ENCODE measurements at places on chromosomes 4 and X.
A peak's percentile ranks its signal among the peaks of the same experiment; 100 is the strongest.

GRCh38 chr4:56197387-56197786 lies 189.9 kb downstream of the AASDH start:
- DNase-seq = peak; percentile 39

- DNase-seq = peak; percentile 79
Observed at GRCh38 chr4:87007528-87008446, 73.0 kb downstream of the AFF1 start.

GRCh38 chr4:2927696-2928075 lies 35.5 kb downstream of the NOP14 start:
- no peak for DNase-seq

GRCh38 chr4:184287697-184288255 lies 70.1 kb upstream of the ENPP6 start:
- DNase-seq = peak; percentile 38

DNA sequence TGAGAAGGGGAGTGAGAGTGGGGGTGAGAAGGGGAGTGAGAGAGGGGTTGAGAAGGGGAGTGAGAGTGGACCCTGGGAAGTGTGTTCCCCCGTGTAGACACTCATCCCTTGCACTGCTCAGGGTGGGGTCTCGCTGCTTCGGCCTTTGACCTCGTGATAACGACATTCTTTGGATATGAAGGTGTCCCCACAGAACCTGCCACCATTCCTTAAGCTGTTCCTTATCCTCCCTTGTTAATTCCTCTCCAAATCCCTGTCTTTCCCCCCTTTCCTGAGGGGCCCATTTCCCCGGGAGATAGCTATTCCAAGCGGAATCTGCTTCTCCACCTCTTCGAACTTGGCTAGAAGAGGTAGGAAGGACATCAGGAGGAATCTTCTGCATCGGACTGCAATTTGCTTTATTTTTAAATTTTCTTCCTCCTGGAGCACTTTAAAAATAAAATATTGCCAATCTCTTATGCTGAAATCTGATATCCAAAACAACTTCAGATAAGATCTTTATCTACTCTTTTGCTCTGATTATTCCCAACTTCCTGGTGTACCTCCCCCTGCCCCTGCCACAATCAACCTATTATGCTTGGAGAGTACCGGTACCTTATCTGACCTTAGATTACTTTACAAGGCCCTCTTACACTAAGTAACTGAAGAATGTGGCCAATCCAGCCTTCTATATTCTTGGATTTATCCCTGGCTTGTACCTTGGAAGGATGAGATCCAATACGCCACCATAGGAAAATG lies 15.6 kb downstream of the TRIML1 start:
- DNase-seq = no peak

GRCh38 chrX:44456685-44457084 lies 86.0 kb downstream of the FUNDC1 start:
- DNase-seq = no peak

- peak; percentile 67 for DNase-seq
Observed at GRCh38 chrX:44874420-44875184, 1.6 kb downstream of the KDM6A start.

DNA sequence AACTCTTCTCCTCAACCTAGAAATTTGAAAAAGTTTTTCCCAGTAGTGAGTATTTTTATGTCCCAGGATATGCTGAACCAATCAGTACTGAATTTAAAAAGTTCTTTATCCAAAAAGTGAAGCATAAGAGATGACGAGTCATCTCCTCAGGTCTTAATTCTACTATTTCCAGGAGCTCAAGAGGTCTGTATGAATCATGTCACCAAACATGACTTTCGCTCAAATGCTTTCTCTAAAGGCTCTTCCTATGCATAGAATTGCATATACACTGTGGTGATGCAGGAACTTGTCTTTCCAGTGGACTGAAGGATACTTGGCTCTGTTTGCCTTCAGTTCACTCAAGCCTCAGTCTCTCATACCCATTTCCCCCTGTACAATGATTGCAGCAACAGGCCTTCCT lies 36.1 kb downstream of the ZNF41 start:
- DNase-seq = no peak

GRCh38 chr4:112327965-112328733 lies 31.0 kb downstream of the ALPK1 start:
- peak; percentile 70 for DNase-seq

DNA sequence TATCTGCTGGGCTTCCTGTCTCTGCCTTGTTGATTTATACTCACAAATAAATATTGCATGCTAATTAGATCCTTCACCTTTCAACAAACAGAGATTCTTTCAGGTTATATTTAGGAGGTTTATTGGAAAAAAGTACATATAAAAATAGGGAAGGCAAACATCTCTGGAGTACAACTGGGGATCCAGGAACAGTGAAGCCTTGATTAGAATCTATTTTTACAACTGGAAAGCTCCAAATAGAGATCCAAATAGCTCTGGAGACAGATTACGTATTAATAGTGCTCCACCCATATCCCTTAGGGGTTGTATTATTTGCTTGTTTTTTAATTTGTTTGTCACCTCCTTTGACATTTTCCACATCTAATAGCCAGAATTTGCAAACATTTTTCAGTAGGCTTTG lies 46.9 kb upstream of the MAP9 start:
- DNase-seq = no peak

GRCh38 chr4:168618577-168619265 lies 121.9 kb downstream of the PALLD start:
- DNase-seq = no peak

DNA sequence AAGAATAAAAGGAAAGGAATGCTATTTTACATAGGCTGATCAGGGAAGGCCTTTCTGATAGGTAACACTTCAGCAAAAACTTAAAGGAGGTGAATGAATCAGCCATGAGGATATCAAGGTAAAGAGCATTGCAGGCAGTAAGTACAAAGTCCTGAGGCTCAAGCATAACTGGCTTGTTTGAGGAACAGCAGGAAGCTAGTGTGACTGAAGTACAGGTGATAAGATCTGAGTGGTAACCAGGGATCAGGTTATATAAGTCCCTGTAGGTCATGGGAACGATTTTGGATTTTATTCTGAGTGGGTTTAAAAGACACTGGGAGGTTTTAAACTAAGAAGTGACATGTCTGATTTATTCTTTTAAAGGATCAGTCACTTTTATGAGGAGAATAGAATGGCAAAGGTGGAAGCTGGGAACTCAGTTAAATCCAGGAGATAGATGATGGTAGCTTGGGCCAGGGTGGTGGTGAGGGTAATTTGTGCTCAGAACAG lies 47.1 kb upstream of the THOC2 start:
- DNase-seq = peak; percentile 81

DNA sequence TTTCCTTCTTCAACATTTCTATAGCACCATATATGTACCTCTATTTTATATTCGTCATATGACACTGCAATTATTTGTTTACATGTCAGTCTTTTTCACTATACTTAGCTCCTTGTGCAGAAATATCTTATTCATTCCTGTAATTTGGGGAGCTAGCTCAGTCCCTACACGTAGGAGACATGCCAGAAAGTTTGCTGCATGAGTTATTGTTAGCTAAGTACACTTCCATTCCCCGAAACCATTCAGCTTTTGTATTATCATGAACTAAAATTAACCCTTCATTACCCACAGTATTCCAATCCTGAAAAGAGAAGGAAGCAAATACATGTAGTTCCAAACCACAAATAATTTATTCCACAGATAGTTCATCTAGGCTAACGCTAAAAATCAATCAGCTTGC lies 10.2 kb downstream of the CBR4 start:
- DNase-seq = no peak

- DNase-seq = no peak
Observed at GRCh38 chr4:25236971-25237370, 3.1 kb downstream of the PI4K2B start.

GRCh38 chr4:87555773-87556619 lies 26.8 kb upstream of the SPARCL1 start:
- DNase-seq = peak; percentile 16

DNA sequence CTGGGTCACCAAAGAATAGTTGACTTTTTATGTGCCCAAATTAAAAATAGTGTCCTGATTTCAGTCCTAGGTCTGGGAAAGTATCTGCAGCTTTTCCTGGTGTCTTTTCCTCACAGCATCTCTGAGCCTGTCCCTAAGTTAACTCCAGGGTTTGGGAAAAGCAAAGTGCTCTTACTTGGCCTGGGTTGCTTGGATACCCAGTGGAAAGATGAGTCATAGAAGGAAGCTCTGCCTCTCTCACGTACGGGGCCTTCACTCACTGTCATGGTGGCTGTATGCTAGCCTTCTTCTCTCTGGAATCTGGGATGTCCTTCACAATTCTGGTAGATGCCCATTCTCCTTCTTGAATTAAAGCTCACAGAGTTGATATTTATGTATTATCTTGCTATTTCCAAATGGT lies 607.3 kb downstream of the ANKRD50 start:
- peak; percentile 9 for DNase-seq

GRCh38 chr4:6475492-6476020 lies 3.1 kb upstream of the PPP2R2C start:
- DNase-seq = no peak

GRCh38 chrX:65451663-65452062 lies 82.9 kb downstream of the LAS1L start:
- DNase-seq = peak; percentile 73

DNA sequence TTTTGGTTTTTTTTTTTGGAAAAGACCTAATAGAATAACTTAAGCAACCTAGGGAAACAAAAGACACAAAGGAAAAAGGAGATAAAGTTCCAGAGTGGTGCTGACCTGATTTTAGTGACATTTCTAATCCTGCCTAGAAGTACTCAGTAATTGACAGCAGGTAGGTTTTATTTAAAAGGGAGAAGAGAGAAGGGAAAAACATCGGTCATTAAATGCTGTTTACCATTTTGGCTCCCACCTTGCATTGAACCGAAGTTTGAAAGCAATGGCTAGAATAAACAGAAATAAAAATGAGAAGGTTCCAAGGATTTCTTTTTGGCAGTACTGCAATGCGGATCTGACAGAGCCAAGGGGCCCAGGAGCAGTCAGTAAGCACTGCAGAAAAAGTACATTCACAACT lies 115.8 kb upstream of the MAOA start:
- DNase-seq = no peak

DNA sequence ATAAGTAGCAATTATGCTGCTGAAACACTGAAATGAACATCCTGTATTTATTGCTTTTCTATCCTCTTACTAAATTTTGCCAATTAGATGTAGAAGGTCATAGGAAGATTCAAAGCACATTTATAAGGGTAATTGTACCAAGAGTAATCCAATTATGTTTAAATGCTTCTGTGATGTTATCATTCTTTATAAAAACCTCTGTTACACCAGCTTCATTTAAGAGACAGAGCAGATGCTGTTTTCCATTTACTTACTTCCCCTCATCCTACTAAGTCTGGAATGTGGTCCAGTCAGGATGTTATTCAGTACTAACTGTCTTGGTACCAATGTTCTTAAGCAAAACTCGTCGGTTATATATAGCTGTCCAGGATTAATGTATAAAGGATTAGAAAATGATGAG lies 539.6 kb downstream of the PDHA2 start:
- no peak for DNase-seq

GRCh38 chr4:22345678-22346077 lies 170.2 kb downstream of the ADGRA3 start:
- DNase-seq = no peak

- DNase-seq = no peak
Observed at GRCh38 chrX:150225756-150226155, 137.4 kb upstream of the MAMLD1 start.

GRCh38 chr4:25081866-25082471 lies 51.2 kb upstream of the LGI2 start:
- no peak for DNase-seq

GRCh38 chrX:129984111-129984958 lies 1.9 kb downstream of the BCORL1 start:
- no peak for DNase-seq

DNA sequence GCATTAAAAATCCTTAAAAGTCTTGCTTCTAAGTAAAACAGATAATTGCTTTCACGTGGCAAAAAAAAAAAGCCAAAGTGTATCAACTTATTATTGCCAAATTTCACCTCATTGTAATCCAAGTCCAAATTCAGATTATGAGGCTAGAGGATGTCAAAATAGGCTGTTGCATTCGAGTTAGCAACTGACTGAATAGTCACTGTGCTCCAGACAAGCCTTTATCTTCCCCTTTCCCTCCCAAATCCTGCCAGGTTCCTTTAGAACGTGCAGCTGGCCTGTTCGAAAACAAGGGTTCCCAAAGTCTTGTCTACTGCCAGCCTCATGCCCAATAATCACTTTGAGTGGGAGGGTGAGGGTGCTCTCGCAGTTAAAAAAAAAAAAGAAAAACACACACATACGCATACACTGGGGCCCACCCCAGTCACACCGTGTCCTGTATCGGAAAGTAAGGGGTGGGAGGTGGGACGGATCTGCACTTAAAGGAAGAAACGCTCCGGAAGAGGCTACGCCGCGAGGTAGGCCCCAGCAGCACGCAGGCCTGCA lies 603 bp downstream of the MAD2L1 start:
- no peak for DNase-seq

DNA sequence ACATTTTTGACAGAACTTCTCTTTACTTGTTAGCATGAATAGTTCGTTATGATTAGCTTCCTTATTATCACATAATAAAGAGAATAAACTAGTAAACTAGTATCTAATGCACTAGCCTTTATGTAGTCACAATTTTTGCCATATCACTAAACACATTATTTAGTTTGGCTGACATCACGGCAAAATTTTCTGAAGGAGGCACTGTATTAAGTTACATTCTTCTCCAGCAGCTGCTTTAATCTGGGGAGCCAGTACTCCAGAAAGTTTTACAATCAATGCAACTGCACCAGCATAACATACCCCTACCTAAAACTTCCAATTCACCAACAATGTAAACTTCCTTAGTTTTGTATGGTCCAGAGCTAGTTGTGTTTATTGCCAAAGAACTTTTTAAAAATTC lies 87.8 kb downstream of the FIP1L1 start:
- no peak for DNase-seq

DNA sequence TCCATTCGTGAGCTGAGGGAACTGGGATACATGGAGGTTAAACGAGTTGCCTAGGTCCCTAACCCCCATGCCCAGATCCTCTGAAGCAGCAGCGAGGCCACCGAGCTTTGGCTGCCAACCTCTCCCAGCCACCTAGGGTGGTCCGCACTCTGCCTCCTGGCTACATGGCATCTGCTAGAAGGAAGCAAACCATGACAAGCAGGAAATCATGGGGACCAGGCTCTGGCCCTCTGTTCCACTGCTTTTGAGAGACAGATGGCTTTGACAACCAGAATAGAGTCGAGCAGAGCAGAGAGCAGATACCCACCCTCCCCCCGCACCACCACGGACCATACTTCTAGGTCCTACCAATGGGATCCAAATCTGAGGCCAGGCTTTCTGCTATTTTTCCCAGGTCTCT lies 37.5 kb upstream of the NKRF start:
- no peak for DNase-seq

- no peak for DNase-seq
Observed at GRCh38 chr4:65370709-65371108, 299.6 kb downstream of the EPHA5 start.

DNA sequence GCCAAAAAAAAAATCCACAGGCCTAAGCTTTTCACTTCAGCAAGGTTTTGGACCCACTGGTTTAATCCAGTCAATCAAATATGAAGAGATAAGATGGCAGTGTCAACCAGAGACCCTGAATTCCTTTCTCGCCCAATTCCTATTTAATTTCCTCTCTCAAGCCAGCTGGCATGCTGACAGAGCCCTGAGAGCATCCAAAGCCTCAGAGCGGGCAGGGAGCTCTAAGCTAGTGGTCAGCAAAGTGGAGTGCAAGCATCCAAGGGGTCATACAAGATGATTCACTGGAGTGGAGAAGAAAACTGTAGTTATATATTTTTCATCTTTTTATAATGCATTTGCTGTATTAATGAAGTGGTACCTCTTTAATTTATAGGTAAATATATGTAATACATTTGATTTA lies 37.8 kb upstream of the PRPS2 start:
- DNase-seq = no peak

Data from HT-29 (cell line).